ENCODE measurements at places on chromosomes 2 and 18.

DNA sequence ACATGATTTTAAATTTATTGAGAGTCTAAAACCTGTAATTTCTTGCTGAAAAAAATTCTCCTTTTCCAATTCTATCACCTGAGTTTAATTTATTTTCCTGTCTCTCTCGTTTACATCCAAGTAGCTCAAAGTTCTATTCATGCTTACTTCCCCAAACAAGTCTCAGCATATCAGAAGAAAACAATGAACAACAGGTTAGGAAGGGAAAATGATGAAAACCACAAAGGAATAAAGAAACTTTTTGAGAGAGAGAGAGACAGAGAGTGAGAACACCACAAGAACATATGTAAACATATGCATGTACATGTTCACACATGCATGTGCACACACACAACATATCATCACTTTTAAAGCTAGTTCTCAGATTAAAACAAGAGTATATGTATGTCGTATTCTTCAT, 112.1 kb downstream of the STRN start:
- no peak for DNase-seq

DNA sequence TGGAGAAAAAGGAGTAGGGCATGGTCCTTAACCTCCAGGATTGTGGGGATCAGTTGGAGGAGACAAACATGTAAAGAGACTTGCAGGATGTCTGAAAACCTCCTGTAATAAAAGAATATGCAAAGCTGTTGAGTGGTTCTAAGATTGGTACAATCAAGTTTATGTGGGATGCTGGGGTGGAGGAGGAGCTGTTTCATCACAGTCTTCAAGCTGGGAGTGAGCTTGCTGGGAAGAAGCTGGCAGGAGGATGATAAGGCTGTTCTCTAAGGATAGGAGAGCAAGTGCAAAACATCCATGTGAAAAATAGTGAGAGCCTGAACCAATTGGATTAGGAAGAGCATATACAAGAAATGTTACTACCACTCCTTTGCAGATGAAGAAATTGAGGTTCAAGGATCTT, 161.9 kb upstream of the CRIM1 start:
- DNase-seq: no peak

DNA sequence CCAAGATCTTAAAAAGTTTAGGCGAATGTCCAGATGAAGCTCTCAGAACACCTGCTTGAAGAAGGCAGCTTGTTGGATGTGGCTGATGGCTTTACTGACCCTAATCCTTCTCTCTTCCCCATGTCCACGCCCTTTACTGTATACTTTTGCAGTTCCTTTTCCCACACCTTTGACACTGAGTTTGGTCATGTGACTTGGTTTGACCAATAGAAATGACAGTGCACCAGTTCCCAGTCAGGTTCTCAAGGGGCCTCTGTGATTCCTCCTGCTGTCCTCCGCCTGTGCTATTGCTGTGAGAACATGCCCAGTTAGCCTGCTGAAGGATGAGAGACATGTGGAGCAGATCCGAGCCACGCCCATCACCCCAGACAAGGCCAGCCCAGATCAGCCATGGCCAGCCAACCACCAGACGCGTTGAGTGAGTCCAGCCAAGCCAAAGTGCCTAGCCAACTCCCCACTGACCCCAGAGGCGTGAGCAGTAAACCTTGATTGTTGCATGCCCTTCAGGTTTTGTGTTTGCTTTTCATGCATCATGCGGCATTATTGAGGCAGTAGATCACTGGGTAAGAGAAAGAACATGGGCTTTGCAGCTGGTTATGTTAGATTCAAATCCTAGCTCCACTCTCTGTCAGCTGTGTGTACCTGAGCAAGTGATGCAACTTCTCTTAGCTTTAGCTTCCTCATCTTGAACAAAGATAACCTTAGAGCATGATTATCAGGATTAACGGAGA, 258.0 kb upstream of the SIX2 start:
- no peak for DNase-seq

DNA sequence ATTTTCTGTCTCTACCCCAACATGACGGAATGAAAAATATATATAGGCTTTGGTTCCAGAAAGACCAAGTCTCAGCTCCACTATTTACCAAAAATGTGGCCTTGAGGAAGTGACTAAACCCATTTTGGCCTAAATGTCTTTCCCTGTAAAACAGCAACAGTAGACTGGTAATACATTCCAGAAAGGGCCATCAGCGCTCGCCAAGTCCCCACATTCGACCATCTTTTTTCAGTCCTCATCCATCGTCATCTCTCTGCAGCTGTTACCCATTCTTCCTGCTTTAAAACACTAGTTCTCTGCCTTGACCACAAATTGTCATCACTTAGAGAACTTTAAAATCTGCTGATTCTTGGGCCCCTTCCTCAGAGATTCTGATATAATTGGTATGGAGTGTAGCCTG, 183.8 kb upstream of the CTAGE1 start:
- no peak for DNase-seq

- no peak for DNase-seq
Observed at GRCh38 chr2:64966017-64966416, 23.2 kb upstream of the SLC1A4 start.

GRCh38 chr2:200086911-200087310, 131.5 kb downstream of the MAIP1 start:
- DNase-seq: no peak

- DNase-seq: no peak
Observed at GRCh38 chr2:52880872-52881271, 886.7 kb upstream of the CHAC2 start.

DNA sequence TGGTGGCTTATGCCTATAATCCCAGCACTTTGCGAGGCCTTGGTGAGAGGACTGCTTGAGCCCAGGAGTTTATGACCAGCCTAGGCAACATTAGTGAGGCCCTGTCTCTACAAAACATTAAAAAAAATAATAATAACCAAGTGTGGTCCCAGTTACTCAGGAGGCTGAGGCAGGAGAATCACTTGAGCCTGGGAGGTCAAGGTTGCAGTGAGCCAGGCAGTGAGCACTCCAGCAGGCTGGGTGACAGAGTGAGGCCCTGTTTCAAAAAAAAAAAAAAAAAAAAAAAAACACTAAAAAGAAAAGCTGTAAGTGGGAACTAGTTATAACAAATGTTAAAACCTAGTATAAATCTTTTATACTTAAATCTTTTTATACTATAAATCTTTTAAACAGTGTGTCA, 146.2 kb upstream of the ITGA4 start:
- DNase-seq: no peak

GRCh38 chr2:37773371-37774130, 102.1 kb upstream of the CDC42EP3 start:
- DNase-seq: no peak

GRCh38 chr2:109201465-109202327, 72.7 kb downstream of the SH3RF3 start:
- DNase-seq: peak; percentile 80
